ENCODE measurements at places on chromosomes 3 and 15.

- DNase-seq, result peak; percentile 56
These were observed 7.7 kb downstream of the CCR5 start for GRCh38 chr3:46378426-46378942.

- no peak for DNase-seq
These were observed 18.1 kb downstream of the METTL6 start for GRCh38 chr3:15409239-15409638.

- no peak for DNase-seq
These were observed 287.6 kb upstream of the ICE2 start for GRCh38 chr15:60766391-60767128.

- no peak for DNase-seq
These were observed 443.2 kb upstream of the FRG2C start for GRCh38 chr3:75220932-75221331.

DNA sequence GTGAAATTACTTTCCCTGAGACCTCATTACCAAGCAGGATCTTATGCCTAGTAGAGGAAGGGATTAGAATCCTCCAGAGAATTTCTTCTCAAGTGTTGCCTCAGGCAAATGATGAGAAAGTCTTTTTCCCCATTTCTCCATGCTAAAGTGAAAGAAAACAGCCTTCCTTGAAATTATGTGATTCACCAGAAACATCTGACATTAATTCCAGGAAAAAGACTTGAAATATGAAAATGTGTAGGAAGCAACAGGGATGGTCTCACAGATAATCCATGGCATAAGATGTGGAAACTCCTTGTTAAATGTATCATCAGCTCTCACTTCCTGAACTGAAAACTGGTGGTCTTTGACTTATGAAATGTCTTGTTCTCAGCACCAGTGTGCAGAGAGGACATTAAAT lies 17.9 kb upstream of the ABI3BP start:
- DNase-seq, result no peak

DNA sequence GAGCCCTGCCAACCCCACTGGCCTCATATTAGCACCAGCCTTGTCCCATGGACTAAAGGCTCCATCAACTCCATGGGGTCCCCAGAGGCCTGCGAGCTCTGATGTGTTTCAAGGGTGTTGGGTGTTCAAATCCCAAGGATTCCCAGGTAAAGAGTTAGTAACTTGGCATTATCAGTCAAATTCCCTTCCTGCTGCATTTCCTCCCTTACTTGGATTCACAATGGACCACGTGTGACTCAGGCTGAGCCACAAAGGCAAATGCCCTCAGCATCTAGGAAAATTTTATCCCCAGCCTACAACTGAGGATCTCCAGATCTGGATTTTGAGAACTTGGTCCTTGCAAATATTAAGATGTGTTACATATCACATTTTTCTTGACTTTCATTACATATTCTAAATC lies 58.8 kb downstream of the GADL1 start:
- DNase-seq, result no peak

GRCh38 chr3:140553591-140553990 lies 124.3 kb upstream of the TRIM42 start:
- DNase-seq, result no peak

- DNase-seq, result no peak
These were observed 132.9 kb downstream of the RYR3 start for GRCh38 chr15:33443708-33444107.

GRCh38 chr15:67156426-67156825 lies 91.0 kb downstream of the SMAD3 start:
- DNase-seq, result no peak

DNA sequence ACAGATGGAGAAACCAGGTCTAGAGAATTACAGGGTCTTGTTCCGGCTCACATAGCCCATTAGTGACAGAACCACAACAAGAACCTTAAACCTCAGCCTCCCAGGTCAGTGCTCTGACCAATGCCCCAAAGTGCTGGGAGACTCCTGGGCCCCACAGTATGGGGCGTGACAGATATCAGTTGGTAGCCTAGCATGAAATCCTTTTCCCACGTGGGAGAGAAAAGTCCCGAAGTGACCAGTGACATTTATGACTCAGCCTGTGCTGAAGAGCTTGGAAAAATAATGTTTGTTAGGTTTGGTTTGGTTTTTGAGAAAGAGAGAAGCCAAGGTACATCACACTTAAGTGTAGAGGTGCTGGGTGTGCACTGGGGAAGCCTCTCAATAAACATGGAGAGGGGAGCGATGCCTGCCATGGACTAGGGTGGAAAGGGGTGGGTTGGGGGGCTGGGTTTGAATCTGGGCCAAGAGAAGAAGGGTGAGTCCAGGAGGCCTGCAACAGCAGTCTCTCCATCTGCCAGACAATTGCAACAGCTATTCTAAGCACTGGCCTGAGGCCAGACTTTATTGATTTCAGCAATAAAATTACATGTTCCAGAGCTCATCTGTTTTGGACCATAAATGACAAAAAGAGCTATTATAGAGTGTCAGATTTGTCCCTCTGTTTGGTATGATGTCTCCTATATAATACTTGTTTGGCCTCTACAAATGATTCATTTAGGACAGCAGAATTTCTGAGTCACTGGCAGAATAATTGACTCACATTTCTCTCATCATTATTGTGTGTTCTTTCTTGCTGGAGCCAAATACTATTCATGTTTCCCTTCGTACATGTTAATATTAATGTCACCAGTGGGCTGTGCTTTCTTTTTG lies 43.4 kb downstream of the C2CD4A start:
- no peak for DNase-seq

All from stimulated activated CD4-positive, alpha-beta T cell treated with anti-CD3 and anti-CD28 coated beads, Interleukin-15, amount 100 ng/mL, for 1 hour (primary cell).